ENCODE measurements at places on chromosomes 1 and 21.

GRCh38 chr1:76092812-76093211 lies 18.3 kb downstream of the ST6GALNAC3 start:
- no peak for DNase-seq

- no peak for DNase-seq
Measured at GRCh38 chr1:69765951-69766350, 198.2 kb downstream of the LRRC7 start.

GRCh38 chr1:19489996-19490395 lies 4.7 kb upstream of the CAPZB start:
- no peak for DNase-seq

GRCh38 chr1:244054247-244054923 lies 3.3 kb downstream of the ZBTB18 start:
- no peak for DNase-seq

GRCh38 chr1:229043115-229043514 lies 227.8 kb upstream of the RAB4A start:
- no peak for DNase-seq

DNA sequence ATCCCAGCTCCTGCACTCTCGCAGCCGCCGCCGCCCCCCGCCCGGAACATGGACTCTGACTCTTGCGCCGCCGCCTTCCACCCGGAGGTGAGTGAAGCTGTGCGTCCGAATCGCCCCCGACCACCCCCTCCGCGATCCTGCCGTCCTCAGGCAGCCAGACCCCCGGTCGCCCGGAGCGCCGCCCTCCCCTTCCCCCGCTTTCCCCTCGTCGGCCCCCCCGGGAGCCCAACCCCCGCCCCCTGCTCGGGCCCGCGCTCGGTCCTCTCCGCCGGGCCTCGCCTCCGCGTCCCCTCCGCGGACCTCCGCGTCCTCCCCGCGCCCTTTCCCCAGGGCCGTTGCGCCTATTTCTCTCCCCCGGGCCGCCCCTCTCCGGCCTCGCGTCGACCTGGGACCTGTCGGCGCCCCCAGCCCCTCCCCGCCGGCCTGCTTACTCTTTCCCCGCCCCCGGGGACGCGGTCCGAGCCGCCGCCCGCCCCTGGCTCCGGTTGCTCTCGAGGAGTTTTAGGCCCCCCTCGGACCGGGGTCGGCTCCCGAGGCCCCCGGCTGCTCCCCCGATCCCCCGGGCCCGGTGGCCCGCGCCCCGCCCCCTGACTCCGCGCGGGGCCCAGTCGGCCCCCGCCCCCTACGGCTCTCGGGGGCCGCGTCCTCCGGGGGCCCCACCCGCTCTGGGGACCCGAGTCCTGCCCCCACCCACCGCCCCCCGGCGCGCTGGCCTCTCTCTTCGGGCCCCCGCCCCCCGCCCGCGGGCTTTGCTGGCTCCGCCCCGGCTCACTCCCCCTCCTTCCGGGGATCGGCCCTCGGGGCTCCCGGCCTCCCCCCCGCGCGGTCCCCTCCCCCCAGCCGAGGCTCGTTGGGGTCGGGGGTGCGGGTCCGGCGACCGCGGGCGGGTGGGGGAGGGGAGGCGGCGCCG lies 743 bp downstream of the PHF13 start:
- no peak for DNase-seq

Data from C1 segment of cervical spinal cord (tissue), 14 donors.